Stimulated activated CD4-positive, alpha-beta T cell treated with anti-CD3 and anti-CD28 coated beads, Interleukin-15, amount 100 ng/mL, for 1 hour (primary cell): ENCODE measurements at places on chromosomes 5 and 9.

GRCh38 chr9:98774746-98775145, 21.6 kb downstream of the ANKS6 start:
- no peak for DNase-seq

DNA sequence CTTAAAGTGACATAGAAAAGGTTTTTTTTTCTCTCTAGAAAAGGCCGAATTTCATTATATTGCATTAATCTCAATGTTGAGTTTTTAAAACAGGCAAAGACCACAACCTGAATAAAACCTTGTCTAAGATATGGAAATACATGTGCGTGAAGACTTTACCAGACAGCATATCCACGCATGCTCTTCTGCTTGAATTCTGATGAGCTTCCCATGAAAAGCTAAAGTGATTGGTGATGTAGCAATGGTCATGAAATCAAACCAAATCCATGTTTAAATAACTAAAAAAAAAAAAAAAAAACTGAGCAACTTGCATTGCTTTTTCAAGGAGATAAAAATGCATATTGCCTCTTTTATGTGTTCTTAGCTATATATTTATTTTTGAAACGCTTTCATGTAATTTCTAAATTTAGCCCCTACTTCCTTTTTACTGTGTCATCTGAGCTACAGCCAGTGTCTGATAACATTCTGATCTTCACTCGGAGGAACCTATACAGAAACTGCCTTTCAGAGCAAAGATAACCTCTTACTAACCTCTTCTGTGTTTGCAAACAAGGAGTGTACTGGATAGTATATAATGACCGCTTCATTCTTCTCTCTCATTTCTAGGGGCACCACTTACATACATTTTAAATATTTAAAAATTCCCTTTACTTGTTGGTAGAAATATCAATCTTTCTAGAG, 179.1 kb upstream of the GNA14 start:
- no peak for DNase-seq

- no peak for DNase-seq
These were observed 96.7 kb upstream of the MEF2C start for GRCh38 chr5:88979726-88980125.

DNA sequence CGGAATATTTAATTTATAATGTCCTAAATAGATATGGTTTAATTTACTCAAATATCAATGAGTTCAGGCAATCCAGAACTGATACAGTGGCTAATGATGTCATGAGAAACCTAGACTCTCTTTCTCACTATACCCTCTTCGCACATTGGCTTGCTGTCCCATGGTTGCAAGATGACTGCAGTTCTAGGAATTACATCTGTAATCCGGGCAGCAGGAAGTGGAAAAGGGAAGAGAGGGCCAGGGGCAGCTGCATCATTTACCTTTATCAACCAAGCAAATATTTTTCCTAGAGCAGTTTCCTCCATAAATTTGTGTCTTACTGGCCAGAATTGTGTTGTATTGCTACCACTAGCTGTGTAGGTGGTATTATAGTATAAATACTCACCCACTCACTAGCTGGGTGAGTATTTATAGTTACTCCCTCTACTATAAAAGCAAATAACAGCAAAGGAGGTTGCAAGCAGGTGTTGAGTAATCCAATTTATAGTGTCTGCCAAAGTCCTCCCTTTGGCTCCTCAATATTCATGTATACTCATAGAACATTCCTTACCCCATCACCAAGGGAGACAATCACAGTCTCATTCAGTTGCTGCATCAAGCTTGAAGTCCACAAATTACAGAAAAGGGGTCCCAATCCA, 168.8 kb downstream of the DROSHA start:
- DNase-seq: no peak

DNA sequence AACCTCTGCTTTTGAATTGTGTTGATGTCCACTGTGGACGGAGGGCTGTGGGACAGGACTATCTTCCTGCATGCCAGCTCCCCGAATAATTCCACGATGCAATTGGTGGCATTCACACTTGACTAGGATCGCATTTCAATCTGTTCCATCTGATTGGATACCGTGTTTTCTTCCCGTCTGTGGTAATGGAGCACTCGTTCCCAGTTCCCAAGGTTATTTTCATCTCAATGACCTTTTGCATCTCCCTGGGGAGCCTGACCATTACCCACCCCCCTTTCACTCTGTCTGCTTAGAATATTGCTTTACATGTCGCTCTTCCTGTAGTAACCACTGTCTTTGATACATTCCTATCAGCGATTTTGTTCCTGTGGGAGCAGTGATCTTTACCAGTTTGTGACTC, 402.2 kb upstream of the WWC1 start:
- no peak for DNase-seq

DNA sequence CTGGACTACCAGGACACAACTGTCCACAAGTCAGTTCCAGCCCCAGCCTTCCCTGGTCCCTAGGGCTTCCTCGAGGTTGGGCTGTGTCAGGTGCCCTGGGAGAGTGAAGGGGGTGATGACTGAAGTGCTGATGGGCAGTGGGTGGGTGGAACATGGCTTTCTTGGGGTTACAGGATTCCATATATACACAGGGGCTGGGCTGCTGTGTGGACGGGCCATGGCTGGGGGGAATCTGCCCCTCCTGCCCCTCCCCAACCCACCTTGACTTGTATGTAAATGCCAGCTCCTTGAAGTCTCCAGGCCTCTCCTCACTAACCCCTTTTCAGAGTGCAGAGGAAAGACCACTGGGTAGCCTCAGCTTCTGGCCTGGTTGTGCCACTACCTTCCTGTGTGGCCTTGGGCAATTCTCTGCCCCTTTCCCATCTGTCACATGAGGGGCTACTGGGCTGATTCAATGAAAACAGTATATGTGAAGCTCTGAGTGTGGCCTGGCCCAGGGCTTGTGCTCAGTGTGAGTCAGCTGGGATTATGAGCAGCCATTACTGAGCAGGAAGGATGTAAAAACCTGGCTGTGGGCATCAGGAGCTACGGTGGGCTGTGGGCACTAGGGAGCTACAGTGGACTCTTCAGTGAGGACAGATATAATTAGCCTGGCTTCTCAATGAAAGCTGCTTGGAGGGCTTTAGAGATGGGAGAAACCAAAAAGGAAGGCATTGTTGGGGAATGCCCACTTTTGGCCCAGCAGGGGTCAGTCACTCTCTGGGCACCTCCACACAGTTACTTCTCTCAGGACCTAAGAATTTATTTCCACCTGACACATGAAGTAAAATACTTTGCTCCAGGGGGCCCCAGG, 23.3 kb downstream of the PITX1 start:
- DNase-seq: no peak

GRCh38 chr5:78521455-78521854, 127.1 kb downstream of the LHFPL2 start:
- DNase-seq: no peak

GRCh38 chr5:14723701-14724132, 59.2 kb downstream of the OTULIN start:
- DNase-seq: no peak

DNA sequence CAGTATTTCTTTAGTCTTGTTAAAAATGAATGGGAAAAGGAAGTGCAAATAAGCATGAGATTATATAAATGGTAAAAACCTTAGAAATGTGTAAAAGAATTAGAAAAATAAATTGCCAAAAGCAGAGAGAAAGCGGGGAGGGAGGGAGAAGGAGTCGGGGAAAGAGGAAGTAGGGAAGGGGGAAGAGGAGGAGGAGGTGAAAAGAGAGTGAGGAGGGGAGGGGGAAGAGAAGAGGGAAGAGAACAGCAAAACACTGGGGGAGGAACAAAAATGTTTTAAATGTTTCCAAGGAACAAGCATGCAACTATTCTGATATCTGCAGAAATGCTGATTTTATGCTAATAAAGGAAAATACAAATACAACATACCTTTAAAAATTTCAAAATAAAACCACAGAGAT, 317.5 kb downstream of the PIK3R1 start:
- DNase-seq: no peak

DNA sequence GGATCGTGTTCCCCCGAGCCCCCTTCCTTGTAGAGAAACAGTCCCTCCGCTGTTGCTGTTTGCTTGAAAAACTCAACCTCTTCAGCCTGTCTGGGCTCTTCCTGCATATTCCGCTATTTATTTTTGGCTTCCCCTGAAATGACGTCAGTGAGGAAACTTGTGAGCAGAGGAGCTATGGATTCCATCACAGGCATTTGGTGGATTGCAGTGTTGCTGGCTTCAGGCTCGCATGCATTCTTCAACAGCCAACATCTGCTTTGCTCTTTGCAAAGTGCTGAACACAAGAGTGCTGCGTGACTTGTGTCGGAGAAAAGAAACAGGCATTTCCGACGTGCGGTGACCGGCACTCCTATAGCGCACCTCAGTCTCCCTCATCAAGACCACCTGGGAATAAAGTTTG, 232.7 kb downstream of the RFK start:
- DNase-seq: no peak

- no peak for DNase-seq
These were observed 27.7 kb upstream of the SSBP2 start for GRCh38 chr5:81778642-81779041.

DNA sequence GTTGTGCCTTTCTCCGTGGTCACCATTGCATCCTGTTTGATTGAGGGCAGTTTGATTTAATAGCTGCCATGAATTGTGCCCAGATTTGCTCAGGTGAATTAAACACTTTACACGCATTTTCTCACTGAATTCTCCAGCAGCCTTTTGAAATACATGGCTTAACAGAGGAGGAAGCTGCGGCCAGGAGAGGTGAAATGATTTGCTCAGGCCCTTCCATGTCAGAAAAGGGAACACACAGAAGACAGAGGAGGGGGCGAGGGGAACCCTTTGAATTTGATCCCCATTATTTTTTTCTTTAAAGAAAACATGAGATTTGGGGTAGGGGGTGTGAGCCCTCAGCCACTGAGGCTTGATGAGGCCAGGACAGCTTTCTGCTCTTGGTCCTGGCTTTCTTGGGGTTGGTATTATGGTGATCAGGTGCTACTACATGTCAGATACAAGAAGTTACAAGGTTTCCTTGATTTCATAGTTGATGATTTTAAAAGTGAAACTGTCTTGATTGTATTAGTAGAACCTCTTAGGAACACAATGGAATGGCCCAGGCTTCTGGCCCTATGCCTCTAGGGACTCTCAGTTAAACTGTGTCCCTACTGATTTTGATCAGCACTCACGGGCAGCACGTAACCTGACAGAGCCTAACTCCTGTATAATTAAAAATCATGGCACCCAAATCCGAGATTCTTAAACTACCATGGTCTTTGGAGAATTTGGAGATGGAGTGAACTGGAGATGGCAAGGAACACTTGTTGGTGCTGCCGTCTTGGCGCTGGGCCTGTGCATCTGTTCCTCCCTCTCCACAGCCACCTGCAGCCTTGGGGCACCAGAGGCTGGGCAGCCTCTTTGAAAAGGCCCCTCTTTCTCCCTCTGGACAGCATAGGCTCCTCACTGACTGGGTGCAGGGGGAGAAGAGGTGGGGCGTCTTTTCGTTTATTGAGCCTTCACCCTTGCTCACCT, 107.9 kb downstream of the TRIO start:
- DNase-seq: no peak

GRCh38 chr9:88387552-88388202, 567 bp upstream of the SPIN1 start:
- peak; percentile 15 for DNase-seq

DNA sequence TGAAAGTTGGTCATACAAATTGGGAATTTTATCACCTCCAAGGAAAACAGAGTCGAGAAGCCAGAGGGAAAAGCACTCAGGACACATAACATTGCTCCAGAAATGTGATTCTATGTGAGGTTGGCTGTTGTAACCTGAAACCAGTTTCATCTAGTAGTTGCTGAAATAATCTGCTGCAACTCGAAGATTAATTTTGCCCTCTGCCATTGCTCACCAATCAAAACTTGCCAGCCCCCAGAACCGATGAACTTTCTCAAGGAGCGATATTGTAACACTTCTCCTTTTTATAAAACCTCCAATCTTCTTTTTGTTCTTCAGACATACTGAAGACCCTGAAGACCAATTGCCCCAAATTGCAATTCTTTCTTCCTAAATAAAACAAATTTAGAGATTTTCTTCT, 31.1 kb downstream of the C5orf58 start:
- no peak for DNase-seq

DNA sequence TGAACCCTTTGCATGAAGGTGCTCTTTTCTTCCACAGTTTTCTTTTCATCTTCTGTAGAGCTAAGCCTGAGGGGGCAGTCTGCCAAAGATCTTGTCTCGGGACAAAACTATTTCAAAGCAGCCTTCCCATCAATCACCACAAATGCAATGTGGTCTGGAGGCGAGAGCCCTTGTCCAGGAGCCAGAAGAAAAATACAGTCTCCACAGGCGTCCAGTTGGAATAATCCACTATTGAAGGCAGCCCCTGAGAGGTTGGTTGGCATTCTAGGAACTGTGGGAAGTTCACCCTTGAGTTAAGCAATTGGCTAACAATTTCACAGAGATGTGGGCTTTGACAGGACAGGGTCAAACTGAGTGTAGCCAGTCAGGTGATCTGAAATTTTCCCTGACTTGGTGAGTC, 72.0 kb downstream of the SEMA6A start:
- DNase-seq: no peak

GRCh38 chr9:107351382-107352045, 68.4 kb downstream of the RAD23B start:
- DNase-seq: no peak

DNA sequence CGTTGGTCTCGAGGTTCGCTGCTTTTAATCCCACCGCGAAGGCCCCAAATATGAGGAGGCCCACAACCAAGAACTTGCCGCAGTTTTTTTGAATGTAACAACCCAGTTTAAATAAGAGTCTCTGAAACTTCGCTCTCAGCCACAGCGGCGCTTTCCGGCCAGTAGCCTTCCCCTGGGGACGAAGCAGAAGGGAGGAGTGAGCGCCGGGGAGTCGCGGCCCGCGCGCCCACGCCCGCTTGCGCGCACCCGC, 10.4 kb downstream of the PTCH1 start:
- no peak for DNase-seq

DNA sequence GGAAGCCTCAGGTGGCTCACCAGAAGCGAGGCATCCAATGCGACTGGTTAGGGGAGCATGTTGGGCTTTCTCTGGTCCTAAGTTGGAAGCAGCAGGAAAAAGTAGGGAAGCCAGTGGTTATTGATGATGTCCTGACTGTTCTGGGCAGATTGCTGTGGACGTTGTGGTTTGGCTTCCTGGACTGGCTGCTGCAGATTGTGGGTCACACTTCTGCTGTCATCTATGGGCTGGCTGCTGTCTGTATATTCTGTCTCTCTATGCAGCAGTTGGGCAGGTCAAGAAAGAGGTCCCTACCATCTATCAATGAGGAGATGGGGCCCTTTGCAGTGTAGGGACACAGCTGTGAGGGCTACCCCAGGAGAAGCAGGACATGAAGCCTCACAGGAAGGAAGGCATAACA, 13.5 kb upstream of the MARCHF6 start:
- DNase-seq: no peak

- DNase-seq: no peak
These were observed 102.6 kb downstream of the ADAMTS2 start for GRCh38 chr5:179242676-179243075.

DNA sequence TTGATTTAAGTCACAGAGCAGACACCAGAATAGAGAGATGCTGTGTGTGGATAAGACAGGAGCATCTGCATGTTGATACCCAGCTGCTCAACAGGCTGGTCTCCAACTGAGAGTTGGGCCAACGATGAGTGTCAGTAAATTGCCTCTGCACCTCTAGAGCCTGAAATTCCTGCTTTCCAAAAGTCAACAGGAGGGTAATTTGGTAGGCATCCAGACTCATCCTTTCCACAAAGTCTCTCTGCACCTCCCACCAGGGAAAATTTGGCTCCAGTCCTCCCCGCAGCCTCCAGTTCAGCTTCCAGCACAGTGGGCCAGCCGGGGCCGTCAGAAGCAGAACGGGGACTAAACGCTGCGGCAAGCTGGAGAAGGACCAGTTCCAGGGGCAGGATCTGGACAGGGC, 136.9 kb downstream of the RFK start:
- no peak for DNase-seq
